Hypothalamus (tissue), 51 donors: ENCODE measurements at places on chromosomes 7 and 10.
A peak's percentile ranks its signal among the peaks of the same experiment; 100 is the strongest.

GRCh38 chr7:150942001-150942590, 36.0 kb downstream of the KCNH2 start:
- DNase-seq = no peak

- no peak for DNase-seq
Measured at GRCh38 chr7:83469491-83469890, 179.4 kb downstream of the SEMA3E start.

GRCh38 chr7:91235211-91235832, 28.9 kb upstream of the FZD1 start:
- DNase-seq = no peak

GRCh38 chr7:87870471-87870870, 5.7 kb downstream of the SLC25A40 start:
- no peak for DNase-seq

- no peak for DNase-seq
Measured at GRCh38 chr7:132785870-132786269, 209.6 kb upstream of the PLXNA4 start.

- DNase-seq = no peak
Measured at GRCh38 chr7:33530664-33531063, 374.7 kb upstream of the BMPER start.

GRCh38 chr7:108839076-108839475, 269.4 kb downstream of the DNAJB9 start:
- no peak for DNase-seq

DNA sequence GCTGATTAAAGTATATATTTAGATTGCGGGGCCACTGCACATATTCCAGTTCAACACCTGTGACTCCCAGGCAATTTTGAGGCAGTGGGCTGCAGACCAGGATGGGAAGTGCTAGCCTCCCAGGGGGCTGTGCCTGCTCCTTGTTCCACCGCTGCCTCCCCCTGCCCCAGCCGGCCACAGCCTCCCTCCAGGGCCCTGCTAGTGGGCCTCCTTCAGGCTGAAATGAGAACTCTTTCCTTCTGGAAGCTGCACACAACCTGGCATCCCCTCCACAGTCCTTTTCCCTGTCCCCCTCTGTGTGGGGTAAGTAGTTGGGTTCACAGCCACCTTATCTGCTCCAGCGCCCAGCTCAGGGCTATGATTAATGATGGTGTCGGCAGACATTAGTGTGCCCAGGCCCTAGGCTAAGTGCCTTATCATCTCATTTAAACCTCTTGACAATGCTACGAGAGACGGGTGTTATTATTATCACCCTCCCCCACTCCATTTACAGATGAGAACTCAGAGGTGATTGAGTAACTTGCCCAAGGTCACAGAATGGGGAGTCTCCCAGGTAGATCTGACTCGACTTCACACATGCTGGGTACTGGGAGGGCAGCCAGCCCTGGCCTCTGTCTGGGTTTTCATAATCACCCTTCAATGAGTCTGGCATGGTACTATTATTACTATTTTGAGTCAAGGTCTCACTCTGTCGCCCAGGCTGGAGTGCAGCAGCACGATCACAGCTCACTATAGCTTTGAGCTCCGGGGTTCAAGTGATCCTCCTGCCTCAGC, 10.8 kb upstream of the SFRP5 start:
- DNase-seq = no peak

- no peak for DNase-seq
Measured at GRCh38 chr7:37784015-37784414, 64.4 kb upstream of the NME8 start.

- DNase-seq = no peak
Measured at GRCh38 chr10:33975481-33975880, 641.0 kb upstream of the NRP1 start.

DNA sequence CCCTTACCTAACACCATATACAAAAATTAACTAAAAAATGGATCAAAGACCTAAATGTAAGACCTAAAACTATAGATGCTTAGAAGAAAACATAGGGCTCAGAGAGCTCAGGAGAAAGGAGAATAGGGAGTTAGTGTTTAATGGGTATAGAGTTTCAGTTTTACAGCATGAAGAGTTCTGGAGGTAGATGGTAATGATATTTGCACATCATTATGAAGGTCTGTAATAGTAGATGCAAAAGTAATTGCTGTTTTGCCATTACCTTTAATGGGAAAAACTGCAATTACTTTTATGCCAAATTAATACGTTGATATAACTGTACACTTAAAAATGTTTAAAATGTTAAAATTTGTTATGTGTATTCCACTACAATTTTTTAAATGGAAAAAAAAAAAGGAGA, 39.2 kb upstream of the NANOS1 start:
- no peak for DNase-seq

- DNase-seq = no peak
Measured at GRCh38 chr7:48087349-48087748, 1.7 kb upstream of the UPP1 start.

GRCh38 chr7:43760861-43761260, 2.4 kb downstream of the BLVRA start:
- DNase-seq = no peak

- DNase-seq = no peak
Measured at GRCh38 chr7:19026888-19027287, 90.5 kb downstream of the TWIST1 start.

DNA sequence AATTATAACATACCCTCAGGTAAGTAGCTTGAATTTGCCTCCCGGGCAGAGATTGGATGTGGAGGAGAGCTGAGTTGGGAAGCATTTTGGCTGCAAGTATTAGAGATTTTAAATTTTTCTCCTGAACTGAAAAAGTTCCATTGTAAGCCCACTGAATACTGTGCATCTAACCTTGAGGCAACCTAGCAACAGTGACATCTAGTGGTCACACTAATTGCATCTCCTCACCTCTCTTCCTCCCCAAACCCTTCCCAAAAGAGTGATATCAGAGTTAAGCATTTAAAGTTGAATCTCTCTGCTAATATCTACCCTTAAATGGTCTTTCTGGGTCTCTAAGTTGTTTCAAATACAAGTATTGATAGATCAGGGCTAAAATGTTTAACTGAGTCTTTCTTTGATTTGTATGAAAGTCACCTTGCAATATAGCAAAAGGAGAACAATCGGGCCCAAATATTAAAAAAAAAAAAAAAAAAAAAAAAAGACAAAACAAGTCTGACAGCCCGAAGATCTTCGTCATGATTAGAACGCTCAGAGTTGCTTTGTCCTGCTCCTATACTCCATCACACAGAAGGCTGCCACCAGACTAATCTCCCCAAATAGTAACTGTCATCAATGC, 40.4 kb upstream of the DLX5 start:
- DNase-seq = no peak

GRCh38 chr10:103696411-103697145, 158.8 kb downstream of the SH3PXD2A start:
- no peak for DNase-seq

- no peak for DNase-seq
Measured at GRCh38 chr10:79238158-79238520, 109.1 kb upstream of the PPIF start.

DNA sequence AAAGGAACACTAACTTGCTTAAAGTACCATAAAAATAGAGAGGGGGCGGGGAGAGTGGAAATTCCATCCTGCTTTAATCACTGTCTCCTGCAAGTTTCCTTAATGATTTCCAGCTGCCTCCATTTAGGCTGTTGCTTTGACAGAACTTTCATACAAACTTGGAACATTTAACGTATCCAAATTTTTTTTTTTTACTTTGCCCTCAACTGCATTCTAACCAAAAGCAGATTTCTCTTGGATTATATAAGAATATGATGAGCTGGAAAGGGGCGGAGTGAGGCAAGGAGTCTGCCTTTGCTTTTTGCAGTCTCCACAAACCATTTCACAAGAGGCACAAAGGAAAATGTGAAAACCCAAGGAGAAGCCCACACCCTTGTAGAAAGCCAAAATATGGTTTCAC, 46.6 kb upstream of the COL1A2 start:
- DNase-seq = no peak

DNA sequence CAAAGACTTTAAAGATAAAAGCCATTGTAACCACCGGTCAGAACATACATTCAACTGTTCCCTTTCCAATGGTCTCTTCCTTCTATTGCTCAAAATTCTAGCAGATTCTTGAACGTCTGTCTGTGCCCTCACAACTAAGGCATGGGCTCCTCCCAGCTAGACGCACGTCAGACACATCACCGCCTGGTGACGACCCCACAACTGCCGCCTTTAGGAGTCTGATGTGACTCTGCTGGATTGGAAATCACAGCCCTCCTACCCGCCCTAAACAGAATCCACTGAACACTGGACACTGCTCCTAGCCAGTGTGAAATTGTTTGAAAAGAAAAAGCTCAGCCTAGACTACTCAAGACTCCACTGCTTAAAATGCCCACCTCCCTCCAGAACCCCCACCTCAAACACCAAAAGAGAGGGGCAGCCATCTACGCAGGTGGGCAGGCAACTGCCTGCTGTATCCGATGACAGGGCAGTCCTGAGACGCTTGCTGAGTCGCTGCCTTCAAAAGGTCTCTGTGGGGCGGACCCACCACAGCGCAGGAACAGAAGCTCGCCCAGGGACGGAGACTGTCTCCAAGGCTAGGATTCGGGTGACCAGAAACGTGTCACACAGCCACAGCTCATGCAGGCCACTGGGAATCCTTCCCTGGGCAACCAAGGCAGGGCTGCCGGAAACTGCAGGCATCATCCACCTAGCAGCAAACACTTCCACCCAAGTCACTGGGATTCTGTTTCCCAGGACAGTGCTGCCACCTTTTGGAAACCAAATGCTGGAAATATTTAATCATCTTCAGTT, 34.7 kb downstream of the GSDME start:
- DNase-seq = peak; percentile 20

GRCh38 chr7:155371884-155372781, 74.5 kb downstream of the INSIG1 start:
- DNase-seq = no peak

GRCh38 chr10:26057466-26057865, 123.4 kb downstream of the MYO3A start:
- DNase-seq = no peak

DNA sequence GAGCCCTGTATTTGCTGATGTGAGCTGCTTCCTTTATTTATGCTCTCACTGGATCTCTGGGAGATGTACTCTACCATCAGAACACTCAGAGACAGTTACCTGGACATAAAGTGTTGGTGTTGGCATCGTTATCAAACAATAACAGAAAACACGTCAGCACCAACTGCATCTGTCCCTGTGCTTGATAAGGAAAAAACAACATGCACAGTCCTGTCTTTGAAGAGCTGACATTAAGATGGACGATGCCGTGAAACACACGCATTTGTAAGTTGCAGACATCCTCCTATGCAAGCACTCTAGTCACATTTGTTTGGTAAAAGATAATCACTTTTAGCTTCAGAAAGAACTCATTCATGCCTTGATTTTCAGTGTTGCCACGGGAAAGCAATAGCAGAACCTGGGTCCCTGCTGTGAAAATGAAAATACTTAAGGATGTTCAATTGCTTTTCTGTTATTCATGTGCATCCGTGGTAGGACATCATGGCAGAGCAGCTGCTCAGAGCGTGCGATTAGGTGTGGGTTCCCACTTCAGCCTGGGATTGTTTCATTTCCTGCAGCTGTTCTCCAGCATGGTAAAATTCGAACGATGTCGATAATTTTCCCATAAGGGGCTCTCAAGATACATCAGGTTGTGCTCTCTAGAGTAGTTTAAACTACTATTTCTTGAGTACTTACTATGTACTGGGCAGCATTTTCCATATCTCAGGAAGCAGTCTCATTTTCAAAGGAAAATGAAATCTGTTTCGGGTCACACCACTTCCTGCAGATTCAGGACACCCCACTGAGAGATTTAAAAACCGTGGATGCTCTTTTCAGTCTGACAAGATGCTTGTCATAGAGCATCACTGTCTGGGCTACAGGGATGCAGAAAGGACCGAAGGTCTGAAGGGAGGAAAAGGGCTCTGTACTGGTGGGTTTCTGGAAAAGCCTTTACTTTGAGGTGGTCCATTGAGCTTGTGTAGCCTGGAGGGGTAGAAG, 248.7 kb downstream of the CAMK1D start:
- DNase-seq = no peak

DNA sequence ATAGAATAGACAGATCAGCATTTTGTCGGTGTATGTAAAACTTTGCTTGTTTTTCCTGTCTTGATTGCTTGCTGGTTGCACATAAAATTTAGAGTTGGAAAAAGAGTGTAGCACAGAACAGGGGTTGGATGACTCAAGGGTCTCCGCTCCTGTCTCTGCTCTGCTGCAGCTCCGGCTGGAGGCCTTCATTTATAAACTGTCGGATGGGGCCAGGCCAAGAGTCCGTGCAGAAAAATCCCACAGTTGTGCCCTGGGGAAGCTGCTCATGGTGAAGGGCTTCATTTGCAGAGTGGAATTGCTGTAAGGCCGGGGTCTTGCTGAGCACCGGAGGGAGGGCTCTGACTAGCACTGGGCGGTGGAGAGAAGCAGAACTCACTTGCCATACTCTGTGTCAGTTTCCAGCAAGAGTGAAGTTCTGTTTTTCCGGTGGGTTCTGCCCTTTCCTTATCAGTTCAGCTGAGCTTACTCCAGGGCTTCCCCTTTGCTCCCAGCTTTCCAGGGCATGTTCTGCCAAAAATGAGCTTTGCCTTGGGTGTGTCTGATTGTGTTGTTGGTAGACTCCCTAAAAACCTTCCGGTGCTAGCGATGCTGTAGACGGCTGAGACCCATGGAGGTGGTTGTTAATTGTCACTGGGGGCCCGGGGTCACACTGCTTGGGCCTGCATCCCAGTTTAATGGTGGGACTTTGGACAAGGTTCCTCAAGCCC, 67.2 kb downstream of the CAMK1D start:
- DNase-seq = no peak

- DNase-seq = no peak
Measured at GRCh38 chr10:110398419-110399105, 93.8 kb upstream of the SMNDC1 start.

DNA sequence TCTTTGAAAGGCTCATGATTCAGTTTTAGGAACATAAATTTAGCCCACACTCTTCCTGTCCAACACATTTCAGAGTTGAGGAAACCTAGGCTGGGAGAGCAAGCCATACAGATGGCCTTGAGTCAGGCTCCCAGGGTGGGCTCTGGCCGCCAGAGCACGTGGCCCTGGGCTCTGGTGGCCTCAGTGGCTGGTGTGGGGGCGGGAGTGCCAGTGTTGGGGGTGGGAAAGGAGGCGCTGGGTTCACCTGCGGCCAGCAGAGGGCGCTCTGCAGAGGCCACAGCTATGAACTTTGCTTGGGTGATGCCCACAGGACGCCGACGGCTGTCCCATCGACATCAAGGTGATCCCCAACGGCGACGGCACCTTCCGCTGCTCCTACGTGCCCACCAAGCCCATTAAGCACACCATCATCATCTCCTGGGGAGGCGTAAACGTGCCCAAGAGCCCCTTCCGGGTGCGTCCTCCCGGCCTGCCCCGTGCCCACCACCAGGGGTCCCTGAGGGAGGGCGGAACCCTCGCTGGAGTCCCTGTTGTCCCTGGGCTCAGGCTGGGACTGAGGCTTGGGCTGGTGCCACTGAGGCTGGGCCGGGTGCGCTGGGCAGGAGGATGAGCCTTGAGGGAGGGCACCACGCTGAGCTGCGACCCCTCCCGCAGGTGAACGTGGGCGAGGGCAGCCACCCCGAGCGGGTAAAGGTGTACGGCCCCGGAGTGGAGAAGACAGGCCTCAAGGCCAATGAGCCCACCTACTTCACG, 11.9 kb downstream of the FLNC start:
- no peak for DNase-seq
